Progenitor cell of endocrine pancreas (in vitro differentiated cells): ENCODE measurements at places on chromosomes 1 and 21.

DNA sequence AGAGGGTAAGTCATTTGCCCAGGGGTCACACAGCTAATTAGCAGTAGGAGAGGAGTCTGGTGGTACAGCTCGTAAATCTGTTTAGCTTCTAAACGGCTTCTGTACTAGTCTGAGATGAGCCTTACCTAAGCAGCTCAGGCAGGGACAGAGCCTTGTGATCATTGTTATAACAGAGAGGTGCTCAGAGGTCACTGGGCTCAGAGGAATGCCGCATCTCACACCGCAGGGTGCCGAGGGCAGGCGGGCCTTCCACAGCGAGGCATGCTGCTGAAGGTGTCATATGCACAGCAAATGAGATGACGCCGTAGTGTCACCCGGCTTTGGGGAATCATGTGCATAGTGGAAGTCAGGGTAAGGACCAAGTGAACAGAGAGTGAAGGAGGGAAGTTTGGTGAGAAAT, 305.2 kb upstream of the FMN2 start:
- peak overlapping the region; percentile 85 for H3K27ac ChIP-seq
- H3K36me3 ChIP-seq: no peaks in the 10 kb centered on the region
- no peak for DNase-seq
- H3K27me3 ChIP-seq: peaks cover 2% of the 10 kb centered on the region

GRCh38 chr1:19559641-19560040, 74.3 kb upstream of the CAPZB start:
- no peak overlapping the region for H3K4me3 ChIP-seq
- H3K4me1 ChIP-seq: no peaks in the 10 kb centered on the region
- H3K36me3 ChIP-seq: no peaks in the 10 kb centered on the region
- H3K27ac ChIP-seq: no peak overlapping the region

GRCh38 chr1:29559056-29559455, 322.7 kb downstream of the PTPRU start:
- peaks cover 2% of the 10 kb centered on the region for H3K36me3 ChIP-seq
- no peaks in the 10 kb centered on the region for H3K27me3 ChIP-seq
- no peak overlapping the region for H3K27ac ChIP-seq
- no peak for DNase-seq

DNA sequence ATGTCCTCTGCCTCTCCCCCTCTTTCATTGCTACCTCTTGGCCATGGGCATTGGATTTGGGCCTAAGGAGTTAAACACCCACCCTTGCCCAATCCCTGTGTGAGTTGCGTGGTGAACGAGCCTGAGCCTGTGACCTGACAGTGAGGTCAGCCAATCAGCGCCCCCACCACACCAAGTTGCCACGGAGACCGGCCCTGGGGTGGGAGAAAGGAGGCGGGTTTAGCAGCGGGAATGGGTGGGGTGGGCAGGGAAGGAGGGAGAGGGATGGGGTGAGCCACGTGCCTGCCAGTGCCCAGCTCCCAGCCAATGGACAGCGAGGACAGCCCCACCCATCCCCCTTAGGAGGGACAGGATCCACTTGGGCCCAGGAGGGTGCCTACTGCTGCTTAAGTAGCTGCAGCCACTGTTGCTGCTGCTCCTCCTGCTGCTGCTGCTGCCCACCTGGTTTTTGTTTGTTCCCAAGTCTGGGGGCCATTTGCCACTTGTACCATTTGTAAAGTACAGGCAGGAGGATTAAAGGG, 9.5 kb downstream of the ZBTB7B start:
- peaks cover 3% of the 10 kb centered on the region for H3K36me3 ChIP-seq
- no peak overlapping the region for H3K4me3 ChIP-seq
- no peak for DNase-seq
- H3K4me1 ChIP-seq: peaks cover 5% of the 10 kb centered on the region
- H3K27me3 ChIP-seq: no peaks in the 10 kb centered on the region

- peaks cover 11% of the 10 kb centered on the region for H3K4me1 ChIP-seq
- no peaks in the 10 kb centered on the region for H3K36me3 ChIP-seq
- H3K27me3 ChIP-seq: no peaks in the 10 kb centered on the region
- DNase-seq: no peak
- H3K27ac ChIP-seq: peak overlapping the region; percentile 13
- no peak overlapping the region for H3K4me3 ChIP-seq
These were observed 39.5 kb downstream of the ACOT7 start for GRCh38 chr1:6353955-6354658.

DNA sequence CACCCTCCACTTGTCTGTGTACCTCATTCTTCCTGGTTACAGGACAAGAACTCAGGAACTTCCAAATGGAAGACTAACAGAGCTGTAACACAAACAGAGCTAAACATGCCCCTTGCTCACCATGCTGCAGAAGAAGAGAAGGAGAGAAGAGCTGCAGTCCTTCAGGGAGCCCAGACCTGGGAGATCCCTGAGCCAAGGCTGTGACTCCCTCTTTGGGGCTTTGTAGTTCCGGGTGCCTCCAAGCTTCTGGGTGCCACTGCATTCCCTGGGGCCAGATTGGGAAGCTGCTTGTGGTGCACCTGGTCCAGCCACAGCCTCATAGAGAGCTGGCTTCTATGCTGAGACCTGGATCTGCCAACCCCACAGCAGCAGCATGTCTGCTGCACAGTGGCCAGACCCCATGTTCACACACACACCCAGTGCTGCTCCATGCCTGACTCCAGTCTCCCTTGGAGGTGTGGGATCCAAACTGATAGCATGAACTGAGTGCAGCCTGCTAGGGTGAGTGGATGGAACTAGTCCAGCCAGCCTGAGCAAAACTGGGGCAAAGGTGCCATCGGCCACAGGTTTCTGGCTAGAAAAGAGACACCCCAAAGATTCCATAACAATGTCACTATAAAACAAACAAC, 263.0 kb upstream of the NRIP1 start:
- no peaks in the 10 kb centered on the region for H3K27me3 ChIP-seq
- no peak overlapping the region for H3K4me3 ChIP-seq

DNA sequence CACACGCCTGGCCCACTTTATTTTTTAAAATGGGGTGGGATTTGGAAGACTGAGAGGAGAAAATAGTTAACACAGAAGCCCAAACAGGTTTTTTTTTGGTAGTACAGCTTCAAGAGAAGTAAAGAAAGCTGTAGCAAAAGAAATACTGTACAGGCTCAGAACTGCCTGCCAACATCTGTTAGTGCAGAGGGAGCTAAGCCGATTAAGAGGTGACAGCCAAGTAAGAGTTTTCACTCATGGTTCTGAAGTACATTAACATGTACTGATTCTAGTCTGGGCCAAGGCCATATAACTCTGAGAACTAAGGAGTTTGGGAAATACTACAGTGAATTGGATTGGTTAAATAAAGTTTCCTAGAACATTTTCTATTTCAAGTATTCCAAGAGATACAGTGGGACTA, 51.6 kb downstream of the EIF2B3 start:
- H3K4me3 ChIP-seq: no peak overlapping the region
- DNase-seq: no peak
- H3K27ac ChIP-seq: no peak overlapping the region
- H3K4me1 ChIP-seq: no peaks in the 10 kb centered on the region
- peaks cover 5% of the 10 kb centered on the region for H3K36me3 ChIP-seq
